Bronchial smooth muscle cell (primary cell): ENCODE measurements at places on chromosomes 6 and 20. TPM values are rescaled to one million over a fixed set of nuclear protein-coding genes. Genes with fewer than 3 reads are reported as not detected.

Gene HLA-DOA
- under 0.01 TPM in 1 of 2 replicates, not detected in the other for total RNA-seq

Gene TAF4
- 2.7 and 3.0 TPM in 2 replicates for total RNA-seq

Gene PRSS35
- 3.9 and 5.0 TPM in 2 replicates for total RNA-seq

Gene HDDC2
- 56.9 and 61.7 TPM in 2 replicates for total RNA-seq

Gene GMDS
- 6.8 and 8.7 TPM in 2 replicates for total RNA-seq

Gene APCDD1L
- 2.7 and 4.1 TPM in 2 replicates for total RNA-seq

Gene GDAP1L1
- total RNA-seq: 0.17 TPM in 1 of 2 replicates, not detected in the other
